Activated CD4-positive, alpha-beta memory T cell treated with anti-CD3 and anti-CD28 coated beads, Interleukin-2, amount 10 ng/mL, durations not matched to agents 7 days and 5 days (primary cell): ENCODE measurements at places on chromosomes 4 and X. TPM values are rescaled to one million over a fixed set of nuclear protein-coding genes. Genes with fewer than 3 reads are reported as not detected.

The RIPPLY1 gene
- not detected for total RNA-seq

DNA sequence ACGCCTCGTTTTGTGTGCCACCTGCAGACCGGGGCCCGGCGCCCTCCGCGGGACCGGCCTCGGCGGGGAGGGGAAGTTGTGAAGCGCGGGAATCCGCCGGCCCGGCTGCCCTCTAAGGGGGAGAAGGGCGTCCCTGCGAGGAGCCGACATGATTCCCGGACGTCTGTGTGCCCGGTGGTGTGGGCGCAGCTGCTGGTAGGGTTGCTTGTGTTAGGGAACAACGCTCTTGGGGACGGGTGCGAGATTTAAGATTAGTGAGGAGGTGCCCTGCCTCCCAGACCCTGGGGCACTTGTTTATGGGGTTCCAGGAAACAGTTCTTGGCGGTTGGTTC, 627 bp downstream of the CDKN2AIP start:
- DNase-seq, result peak; percentile 63

GRCh38 chrX:9781941-9782340, 4.3 kb upstream of the SHROOM2 start:
- no peak for DNase-seq

- DNase-seq, result no peak
Measured at GRCh38 chr4:99593781-99594641, 19.4 kb downstream of the MTTP start.

DNA sequence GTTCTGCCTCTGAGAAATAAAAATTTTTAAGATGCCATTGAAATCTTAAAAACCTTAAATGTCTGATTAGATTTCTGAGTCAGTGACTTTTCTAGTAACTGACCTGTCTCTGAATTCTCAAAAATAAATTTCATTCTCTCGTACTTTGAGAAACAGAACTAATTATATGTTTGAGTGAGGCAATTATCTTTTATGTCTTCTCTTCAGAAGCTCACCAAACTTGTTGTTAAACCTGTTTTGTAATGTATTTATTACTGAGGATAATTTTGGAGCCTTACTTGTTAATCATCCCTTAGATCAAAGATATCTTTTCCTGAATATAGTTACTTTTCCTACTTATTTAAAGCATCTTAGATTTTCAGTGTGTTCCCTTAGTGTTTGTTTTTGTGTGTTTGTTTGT, 64.5 kb upstream of the MMAA start:
- DNase-seq, result no peak

DNA sequence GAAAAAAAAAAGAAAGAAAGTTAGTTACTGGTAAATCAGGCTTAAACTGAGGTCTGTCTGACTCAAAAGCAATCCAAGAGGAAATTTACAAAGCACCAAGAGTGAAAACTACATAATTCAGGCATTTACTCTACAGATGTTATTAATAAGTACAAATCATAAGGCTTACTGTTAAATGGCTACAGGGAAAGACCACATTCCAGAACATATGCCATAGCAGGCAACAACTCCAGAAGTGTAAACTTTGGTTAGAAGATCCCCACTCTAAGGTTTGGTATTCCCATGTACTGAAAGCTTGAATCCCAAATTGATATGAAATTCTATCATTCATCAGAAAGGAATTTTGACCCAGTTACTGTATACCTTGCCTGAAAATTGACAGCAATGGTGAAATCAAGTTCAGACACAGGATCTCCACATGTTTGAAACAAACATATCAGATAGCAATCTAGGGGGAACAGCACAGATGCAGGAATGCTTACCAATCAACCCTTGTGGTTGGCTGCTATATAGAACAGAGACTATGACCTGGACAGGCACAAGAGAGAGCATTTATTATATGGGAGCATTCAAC, 6.6 kb downstream of the USP26 start:
- no peak for DNase-seq

- no peak for DNase-seq
Measured at GRCh38 chr4:8225706-8226443, 26.8 kb downstream of the SH3TC1 start.
